ENCODE measurements at places on chromosomes 16 and 17. TPM values are rescaled to one million over a fixed set of nuclear protein-coding genes. Genes with fewer than 3 reads are reported as not detected.

GRCh38 chr16:80947708-80948625, 58.7 kb downstream of the CMC2 start:
- H3K4me3 ChIP-seq, result no peak overlapping the region
- H3K27ac ChIP-seq, result no peak overlapping the region
- peaks cover 3% of the 10 kb centered on the region for H3K36me3 ChIP-seq
- no peaks in the 10 kb centered on the region for H3K4me1 ChIP-seq
- peaks cover 11% of the 10 kb centered on the region for H3K27me3 ChIP-seq

- peak overlapping the region; percentile 91 for H3K27ac ChIP-seq
- no peaks in the 10 kb centered on the region for H3K36me3 ChIP-seq
Observed at GRCh38 chr17:80504686-80505413, 28.4 kb upstream of the NPTX1 start.

- no peak for DNase-seq
- no peak overlapping the region for H3K27ac ChIP-seq
- H3K4me1 ChIP-seq, result no peaks in the 10 kb centered on the region
- no peaks in the 10 kb centered on the region for H3K36me3 ChIP-seq
Observed at GRCh38 chr17:34347063-34347462, 9.2 kb upstream of the CCL13 start.

DNA sequence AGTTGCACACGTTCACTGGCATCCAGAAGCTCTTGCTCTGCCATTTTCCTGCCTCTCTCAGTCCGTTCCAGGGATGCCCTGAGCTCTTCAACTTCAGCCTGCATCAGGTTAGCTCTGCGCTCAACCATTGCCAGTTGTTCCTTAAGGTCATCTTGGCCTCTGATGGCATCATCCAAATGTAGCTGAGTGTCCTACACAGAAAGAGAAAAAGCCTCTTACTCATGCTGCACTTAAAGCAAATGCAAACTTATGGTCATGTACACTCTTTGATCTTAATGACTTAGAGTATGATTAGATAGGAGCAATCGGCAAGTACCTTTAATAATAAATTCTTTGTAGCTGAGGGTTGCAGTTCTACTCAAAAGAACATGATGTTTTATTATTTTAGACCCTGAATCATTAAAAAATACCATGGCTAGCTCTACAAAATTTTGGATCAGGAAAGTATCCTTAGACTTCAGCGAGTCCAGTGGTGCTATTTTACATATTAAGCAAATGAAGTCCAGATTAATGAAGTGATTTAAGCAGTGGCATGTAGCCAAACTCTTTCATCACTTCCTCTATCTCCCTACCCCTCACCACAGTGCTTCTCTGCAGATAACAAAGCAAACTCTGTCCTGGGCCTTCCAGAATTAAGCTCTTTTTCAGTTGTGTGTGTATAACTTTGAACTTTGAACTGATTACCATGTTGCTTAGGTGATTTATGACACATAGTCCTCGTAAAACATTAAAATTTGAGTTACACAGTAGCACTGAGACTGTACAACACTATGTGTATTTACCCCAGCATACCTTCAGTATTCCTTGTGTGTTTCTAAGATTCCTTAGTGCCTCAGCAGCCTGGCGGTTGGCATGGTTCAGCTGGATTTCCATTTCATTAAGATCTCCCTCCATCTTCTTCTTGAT, 22.1 kb downstream of the MYH4 start:
- no peak for DNase-seq
- no peaks in the 10 kb centered on the region for H3K36me3 ChIP-seq
- peaks cover 14% of the 10 kb centered on the region for H3K27me3 ChIP-seq
- H3K27ac ChIP-seq, result no peak overlapping the region

- H3K4me1 ChIP-seq, result peaks cover 12% of the 10 kb centered on the region
- no peak for DNase-seq
- no peak overlapping the region for H3K27ac ChIP-seq
- no peak overlapping the region for H3K4me3 ChIP-seq
- peaks cover 27% of the 10 kb centered on the region for H3K36me3 ChIP-seq
Observed at GRCh38 chr17:29107933-29108822, 65.2 kb downstream of the PIPOX start.

DNA sequence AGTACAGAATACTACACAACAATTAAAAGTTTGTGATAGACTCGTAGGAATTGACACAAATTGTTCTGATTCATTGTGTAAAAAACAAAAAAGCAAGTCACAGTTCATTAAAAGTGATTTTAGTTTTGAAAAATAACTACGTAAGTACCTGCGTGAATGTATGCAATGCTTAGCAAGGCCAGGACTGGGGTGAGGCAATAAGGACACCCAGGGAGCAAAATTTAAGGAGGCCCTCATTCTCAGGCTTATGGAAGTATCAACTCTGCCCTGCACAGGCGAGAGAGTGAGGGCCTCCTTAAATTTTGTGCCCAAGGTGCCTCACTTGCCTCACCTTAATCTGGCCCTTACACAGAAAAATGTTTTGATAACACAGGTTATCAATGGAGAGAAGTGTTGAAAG, 31.4 kb downstream of the NOG start:
- no peak for DNase-seq
- H3K4me1 ChIP-seq, result no peaks in the 10 kb centered on the region
- no peak overlapping the region for H3K27ac ChIP-seq
- H3K4me3 ChIP-seq, result no peak overlapping the region
- H3K36me3 ChIP-seq, result no peaks in the 10 kb centered on the region

The ERCC4 gene
- total RNA-seq, result 18.5 TPM

DNA sequence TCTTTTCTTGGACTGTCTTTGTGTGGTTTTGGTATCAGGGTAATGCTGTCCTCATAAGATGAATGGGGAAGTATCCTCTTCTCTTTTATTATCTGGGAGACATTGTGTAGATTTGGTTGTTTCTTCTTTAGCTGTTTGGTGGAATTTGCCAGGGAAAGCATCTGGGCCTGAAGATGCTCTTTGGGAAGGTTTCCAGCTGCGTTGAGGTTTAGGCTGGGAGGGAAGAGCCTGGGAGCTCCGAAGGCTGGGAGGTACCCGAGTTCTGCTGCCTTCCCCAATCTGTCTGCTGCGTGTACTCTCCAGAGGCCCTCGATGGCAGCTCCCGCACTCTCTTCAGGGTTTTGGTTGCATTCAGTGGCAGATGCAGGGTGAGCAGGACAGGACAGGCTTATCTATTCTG, 25.6 kb upstream of the CRISPLD2 start:
- H3K27ac ChIP-seq, result no peak overlapping the region
- H3K4me1 ChIP-seq, result peaks cover 20% of the 10 kb centered on the region
- H3K36me3 ChIP-seq, result no peaks in the 10 kb centered on the region
- DNase-seq, result no peak

GRCh38 chr16:35431829-35432663, 1972.6 kb downstream of the TP53TG3F start:
- no peaks in the 10 kb centered on the region for H3K4me1 ChIP-seq
- peak overlapping the region; percentile 9 for H3K27ac ChIP-seq
- peak; percentile 48 for DNase-seq
- H3K27me3 ChIP-seq, result no peaks in the 10 kb centered on the region
- no peak overlapping the region for H3K4me3 ChIP-seq

The HEATR3 gene
- total RNA-seq, result 16.0 TPM

The PERCC1 gene
- not detected for total RNA-seq

GRCh38 chr16:75351183-75351582, 82.1 kb downstream of the CFDP1 start:
- H3K36me3 ChIP-seq, result peaks cover 4% of the 10 kb centered on the region
- H3K27ac ChIP-seq, result peak overlapping the region; percentile 82
- no peak overlapping the region for H3K4me3 ChIP-seq
- no peaks in the 10 kb centered on the region for H3K27me3 ChIP-seq
- peaks cover 36% of the 10 kb centered on the region for H3K4me1 ChIP-seq

The ALOX12B gene
- total RNA-seq, result not detected

- H3K27me3 ChIP-seq, result peaks cover 11% of the 10 kb centered on the region
- H3K4me3 ChIP-seq, result no peak overlapping the region
- H3K4me1 ChIP-seq, result peaks cover 19% of the 10 kb centered on the region
- no peak overlapping the region for H3K27ac ChIP-seq
- H3K36me3 ChIP-seq, result no peaks in the 10 kb centered on the region
- DNase-seq, result no peak
Observed at GRCh38 chr17:51347851-51348584, 87.7 kb downstream of the UTP18 start.

- DNase-seq, result no peak
- H3K4me3 ChIP-seq, result no peak overlapping the region
- H3K4me1 ChIP-seq, result peaks cover 80% of the 10 kb centered on the region
- H3K27ac ChIP-seq, result peak overlapping the region; percentile 74
Observed at GRCh38 chr17:2064980-2065785, 10.3 kb downstream of the HIC1 start.
